ENCODE measurements at places on chromosomes 1 and 21. TPM values are rescaled to one million over a fixed set of nuclear protein-coding genes. Genes with fewer than 3 reads are reported as not detected.

GRCh38 chr1:178051071-178051470 is 42.8 kb upstream of the RASAL2 start:
- H3K27ac ChIP-seq: no peak overlapping the region
- no peaks in the 10 kb centered on the region for H3K36me3 ChIP-seq
- no peak overlapping the region for H3K4me3 ChIP-seq
- no peak for DNase-seq
- H3K4me1 ChIP-seq: peaks cover 33% of the 10 kb centered on the region

DNA sequence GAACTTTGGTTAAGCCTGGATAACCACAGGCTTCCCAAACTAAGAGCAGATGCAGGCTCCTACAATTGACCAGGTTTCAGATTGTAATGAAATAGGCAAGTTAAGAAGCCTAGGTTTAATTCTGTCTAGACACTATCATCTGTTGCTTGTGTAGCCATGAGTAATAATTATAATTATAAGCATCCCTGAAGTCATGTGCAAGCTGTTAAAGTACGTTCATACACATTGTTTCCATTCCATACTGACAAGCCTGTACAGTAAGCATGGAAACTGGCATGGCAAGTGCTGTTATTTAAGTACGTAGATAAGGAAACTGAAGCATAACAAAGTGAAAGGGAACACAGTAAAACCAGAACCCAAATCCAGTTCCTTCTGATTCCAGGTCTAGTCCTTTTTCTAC is 557.2 kb upstream of the BEND5 start:
- H3K27ac ChIP-seq: no peak overlapping the region
- H3K27me3 ChIP-seq: no peaks in the 10 kb centered on the region
- DNase-seq: no peak
- no peak overlapping the region for H3K4me3 ChIP-seq
- H3K36me3 ChIP-seq: no peaks in the 10 kb centered on the region

DNA sequence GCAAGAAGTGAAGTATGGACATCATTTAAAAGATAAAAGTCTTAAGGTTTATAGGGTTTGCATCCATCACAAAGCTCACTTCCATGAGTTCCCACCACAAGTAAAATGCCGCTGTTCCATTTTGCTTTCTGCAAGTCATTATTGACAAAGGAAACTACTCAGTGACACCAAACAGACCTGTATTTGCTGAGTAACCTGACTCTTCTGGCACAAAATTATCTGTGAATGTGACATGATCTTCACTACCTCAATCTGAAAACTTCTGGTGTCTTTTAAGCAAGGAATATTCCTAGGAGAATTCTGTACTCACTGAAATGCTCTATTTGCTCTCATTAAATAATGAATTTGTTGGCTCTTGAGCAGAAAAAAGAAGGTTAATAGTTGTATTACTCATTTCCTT is 1077.4 kb upstream of the ADGRL4 start:
- no peaks in the 10 kb centered on the region for H3K27me3 ChIP-seq
- no peak overlapping the region for H3K27ac ChIP-seq
- DNase-seq: no peak
- no peaks in the 10 kb centered on the region for H3K36me3 ChIP-seq
- no peaks in the 10 kb centered on the region for H3K4me1 ChIP-seq
- no peak overlapping the region for H3K4me3 ChIP-seq

DNA sequence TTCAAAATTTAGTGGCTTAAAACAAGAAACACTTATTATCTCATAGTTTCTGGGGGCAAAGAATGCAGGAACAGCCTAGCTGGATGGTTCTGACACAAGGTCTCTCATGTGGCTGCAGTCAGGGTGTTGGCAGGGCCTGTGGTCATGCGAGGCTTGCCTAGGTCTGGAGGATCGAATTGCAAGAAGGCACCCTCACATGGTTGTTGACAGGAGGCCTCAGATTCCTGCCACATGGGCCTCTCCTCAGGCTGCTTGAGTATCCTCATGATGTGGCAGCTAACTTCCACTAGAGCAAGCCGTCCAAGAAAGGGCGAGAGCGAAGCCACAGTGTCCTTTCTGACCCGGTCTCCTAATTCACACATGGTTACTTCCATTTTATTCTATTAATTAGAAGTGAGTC is 6.2 kb upstream of the NRIP1 start:
- no peak for DNase-seq
- no peaks in the 10 kb centered on the region for H3K4me1 ChIP-seq
- H3K27ac ChIP-seq: no peak overlapping the region
- no peak overlapping the region for H3K4me3 ChIP-seq
- H3K36me3 ChIP-seq: no peaks in the 10 kb centered on the region

DNA sequence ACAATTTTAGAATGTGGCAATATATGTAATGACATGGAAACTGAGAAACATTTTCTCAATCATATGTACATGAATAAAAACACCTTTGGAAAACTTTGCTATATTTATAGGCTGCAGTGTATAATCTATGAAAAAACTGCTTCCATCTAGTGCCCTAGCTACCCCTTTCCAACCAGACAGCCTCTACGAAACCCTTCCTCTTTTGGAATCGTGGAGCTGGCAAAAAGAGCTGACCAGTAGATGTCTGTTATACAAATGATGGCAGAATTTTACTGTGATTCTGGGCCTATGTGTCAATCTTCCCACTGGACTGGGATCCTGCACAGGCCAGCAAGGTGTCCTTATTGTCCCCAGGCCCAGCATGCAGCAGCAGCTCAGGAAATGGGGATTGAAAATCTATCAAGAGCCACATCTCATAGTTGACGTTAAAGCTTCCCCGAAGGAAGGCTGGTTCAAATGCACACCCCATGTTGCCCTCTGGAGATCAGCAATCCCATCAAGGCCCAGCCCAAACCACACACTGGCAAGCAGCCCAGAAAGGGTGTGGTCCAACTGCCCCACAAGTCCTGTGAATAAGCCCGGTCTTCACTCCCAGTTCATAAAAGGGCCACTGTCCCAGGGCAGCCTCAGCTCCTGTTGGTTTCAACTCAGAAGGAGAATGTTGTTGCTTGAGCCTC is 8.8 kb upstream of the FAM20B start:
- no peak overlapping the region for H3K4me3 ChIP-seq
- DNase-seq: peak; percentile 79
- peak overlapping the region; percentile 35 for H3K27ac ChIP-seq
- no peaks in the 10 kb centered on the region for H3K27me3 ChIP-seq
- H3K36me3 ChIP-seq: no peaks in the 10 kb centered on the region

DNA sequence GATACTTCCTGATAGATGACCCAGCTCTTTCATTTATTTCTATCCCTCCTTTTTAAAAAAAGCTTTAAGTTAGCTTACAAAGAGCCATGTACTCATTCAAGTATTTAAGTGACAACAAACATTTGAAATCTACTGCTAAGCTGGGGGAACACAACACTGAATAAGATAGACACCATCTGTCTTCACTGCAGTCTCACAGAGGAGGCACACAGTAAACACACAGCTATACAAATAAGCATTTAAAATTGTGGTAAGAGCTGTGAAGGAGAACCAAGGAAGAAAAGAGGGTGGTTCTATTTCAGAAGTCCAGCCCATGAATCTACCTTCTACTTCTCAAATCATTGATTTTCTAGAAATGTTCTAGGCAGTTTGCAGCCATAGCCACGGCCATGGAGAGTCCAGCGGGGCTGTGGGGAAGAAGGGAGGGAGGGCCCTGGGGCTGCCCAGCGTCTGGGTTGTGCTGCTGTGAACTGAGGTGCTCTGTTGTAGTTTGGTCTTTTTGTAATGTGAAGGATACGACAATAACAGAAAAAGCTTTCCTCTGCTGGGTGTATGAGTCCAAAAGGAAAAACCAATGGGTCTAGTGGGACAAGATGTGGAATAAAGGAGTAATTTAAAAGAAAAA is 28.2 kb downstream of the PRDM2 start:
- H3K4me1 ChIP-seq: peaks cover 3% of the 10 kb centered on the region
- H3K27me3 ChIP-seq: no peaks in the 10 kb centered on the region
- H3K27ac ChIP-seq: no peak overlapping the region
- DNase-seq: no peak

DNA sequence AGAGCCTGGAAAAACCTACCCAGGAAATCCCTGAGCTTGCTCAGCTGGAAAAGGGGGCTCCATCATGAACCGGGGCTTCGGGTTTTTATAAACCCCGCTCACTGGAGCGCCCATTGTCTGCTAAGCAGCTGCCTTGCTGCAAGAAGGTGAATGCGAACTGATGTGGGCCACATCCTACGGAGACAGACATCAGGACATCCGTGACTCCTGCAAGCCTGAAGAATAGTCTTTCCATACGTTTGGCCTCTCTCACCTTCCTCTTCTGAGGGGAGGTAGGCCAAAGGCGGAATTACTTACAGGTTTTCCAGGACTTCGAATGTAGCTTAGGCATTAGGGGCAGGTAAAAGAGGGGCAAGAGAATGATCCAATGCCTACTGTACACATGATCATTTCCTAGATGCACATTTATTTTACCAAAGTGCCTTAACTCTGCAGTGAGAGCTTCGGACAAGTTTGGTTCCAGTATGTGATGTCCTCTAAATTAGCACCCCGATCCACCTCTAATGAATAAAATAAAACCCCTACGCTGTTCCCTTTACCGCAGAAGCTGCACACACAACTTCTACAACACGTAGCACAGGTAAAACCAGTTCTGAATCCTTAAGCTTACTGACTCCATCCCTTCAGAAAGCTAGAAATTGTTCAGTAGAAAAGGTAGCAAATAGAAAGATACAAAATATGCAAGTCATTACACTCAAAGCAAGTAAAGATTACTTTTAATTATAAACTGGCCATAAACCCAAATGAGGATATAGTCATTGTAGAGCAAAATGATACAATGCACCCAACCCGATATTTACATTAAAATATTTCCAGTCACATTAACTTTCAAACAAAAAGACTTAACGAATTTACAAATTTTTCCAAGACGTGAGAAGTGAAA is 866 bp upstream of the SORT1 start:
- peak overlapping the region; percentile 74 for H3K4me3 ChIP-seq
- no peak overlapping the region for H3K27ac ChIP-seq
- peaks cover 33% of the 10 kb centered on the region for H3K4me1 ChIP-seq
- no peaks in the 10 kb centered on the region for H3K27me3 ChIP-seq

GRCh38 chr1:93716941-93717368 is 35.3 kb upstream of the BCAR3 start:
- no peak overlapping the region for H3K4me3 ChIP-seq
- DNase-seq: no peak
- H3K4me1 ChIP-seq: peaks cover 12% of the 10 kb centered on the region
- no peaks in the 10 kb centered on the region for H3K27me3 ChIP-seq

The WNT3A gene
- total RNA-seq: not detected

The ATP5PO gene
- 115 TPM for total RNA-seq

The UAP1 gene
- 141 TPM for total RNA-seq

The MAN1C1 gene
- total RNA-seq: 28.0 TPM
